ENCODE measurements at places on chromosomes 3 and 15.

- no peak for DNase-seq
These were observed 653.6 kb downstream of the NLGN1 start for GRCh38 chr3:174051191-174051590.

GRCh38 chr3:189308608-189309007, 136.8 kb downstream of the TPRG1 start:
- no peak for DNase-seq

- no peak for DNase-seq
These were observed 4.3 kb upstream of the NPTN start for GRCh38 chr15:73637527-73637926.

DNA sequence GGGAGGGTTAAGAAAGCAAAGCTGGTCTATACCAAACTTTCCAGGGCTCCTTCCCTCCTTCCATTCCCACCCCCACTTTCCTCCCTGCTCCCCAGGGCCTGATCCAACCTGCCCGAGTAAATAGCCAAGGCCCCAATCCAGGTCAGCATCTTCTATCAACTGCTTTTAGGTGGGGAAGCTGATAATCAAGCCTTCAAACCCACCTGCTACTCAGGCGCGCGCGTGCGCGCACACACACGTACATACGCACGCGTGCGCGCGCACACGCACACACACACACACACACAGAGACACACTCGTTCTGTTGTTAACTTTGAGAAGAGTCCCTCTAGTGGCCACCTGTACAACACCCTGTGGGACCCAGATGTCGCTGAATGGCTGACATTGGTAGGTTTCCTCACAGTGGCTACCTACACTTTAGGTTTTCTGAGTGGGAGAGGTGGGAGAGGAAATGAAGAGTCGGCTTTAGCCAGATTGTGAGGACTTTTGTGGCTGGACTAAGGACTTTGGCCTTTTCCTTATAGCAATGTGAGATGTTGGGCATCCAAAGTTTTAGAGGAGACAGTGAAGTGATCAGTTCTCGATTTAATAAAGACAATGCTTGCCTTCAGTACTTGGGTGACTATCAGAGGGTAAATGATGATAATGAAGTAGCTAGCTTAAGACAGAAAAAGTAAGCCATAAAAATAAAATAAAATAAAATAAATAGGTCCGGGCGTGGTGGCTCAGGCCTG, 179.9 kb upstream of the C2CD4B start:
- DNase-seq: peak; percentile 50
